ENCODE measurements at places on chromosomes 5 and 9. TPM values are rescaled to one million over a fixed set of nuclear protein-coding genes. Genes with fewer than 3 reads are reported as not detected.

Gene FGD3
- 57.0 TPM for polyA plus RNA-seq

GRCh38 chr9:21688108-21689102, 114.0 kb upstream of the MTAP start:
- H3K36me3 ChIP-seq = no peaks in the 10 kb centered on the region
- H3K4me3 ChIP-seq = no peak overlapping the region
- no peak for DNase-seq
- no peaks in the 10 kb centered on the region for H3K4me1 ChIP-seq

- H3K27me3 ChIP-seq = peaks cover 5% of the 10 kb centered on the region
- no peak overlapping the region for H3K27ac ChIP-seq
- DNase-seq = no peak
- H3K4me3 ChIP-seq = no peak overlapping the region
- no peaks in the 10 kb centered on the region for H3K4me1 ChIP-seq
Observed at GRCh38 chr5:3564116-3564515, 31.5 kb upstream of the IRX1 start.

GRCh38 chr9:110130211-110130610, 77.7 kb downstream of the C9orf152 start:
- DNase-seq = no peak
- no peak overlapping the region for H3K27ac ChIP-seq
- H3K36me3 ChIP-seq = no peaks in the 10 kb centered on the region
- peaks cover 16% of the 10 kb centered on the region for H3K4me1 ChIP-seq
- no peaks in the 10 kb centered on the region for H3K27me3 ChIP-seq

GRCh38 chr9:91026266-91026665, 224.6 kb downstream of the SYK start:
- peaks cover 5% of the 10 kb centered on the region for H3K27me3 ChIP-seq
- H3K36me3 ChIP-seq = no peaks in the 10 kb centered on the region
- no peak overlapping the region for H3K4me3 ChIP-seq
- no peak for DNase-seq
- no peaks in the 10 kb centered on the region for H3K4me1 ChIP-seq

- no peak for DNase-seq
- no peak overlapping the region for H3K4me3 ChIP-seq
Observed at GRCh38 chr5:1875843-1876659, 6.7 kb downstream of the IRX4 start.

Gene RXRA
- 4.4 TPM for polyA plus RNA-seq

GRCh38 chr5:58294598-58295305, 165.1 kb downstream of the PLK2 start:
- no peaks in the 10 kb centered on the region for H3K36me3 ChIP-seq
- peak; percentile 11 for DNase-seq
- no peak overlapping the region for H3K27ac ChIP-seq
- peaks cover 2% of the 10 kb centered on the region for H3K27me3 ChIP-seq

DNA sequence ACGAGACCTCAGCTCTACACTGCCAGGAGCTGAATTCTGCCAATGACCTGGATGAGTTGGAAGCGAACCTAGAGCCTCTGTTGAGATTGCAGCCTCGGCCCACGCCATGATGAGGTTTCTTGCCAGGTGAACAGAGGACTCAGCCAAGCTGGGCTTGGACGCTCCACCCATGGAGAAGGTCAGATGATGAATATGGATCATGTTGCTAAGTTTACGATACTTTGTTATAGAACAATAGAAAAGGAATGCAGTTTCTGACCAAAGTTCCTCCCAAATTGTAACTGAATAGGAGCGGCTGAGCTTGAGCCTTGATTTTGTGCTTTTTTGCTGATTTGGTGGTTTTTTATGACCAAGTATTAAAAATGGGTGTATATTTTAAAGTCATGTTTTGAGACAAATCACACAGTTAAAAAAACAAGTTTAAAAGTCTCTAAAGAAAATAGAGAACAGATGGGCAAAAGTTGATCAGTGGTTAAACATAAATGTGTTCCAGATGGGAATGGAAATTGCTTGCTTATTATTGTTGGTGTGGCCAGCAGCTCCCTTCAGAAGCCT, 32.9 kb downstream of the ROPN1L start:
- H3K4me1 ChIP-seq = no peaks in the 10 kb centered on the region
- H3K36me3 ChIP-seq = peaks cover 3% of the 10 kb centered on the region
- H3K27me3 ChIP-seq = no peaks in the 10 kb centered on the region
- H3K4me3 ChIP-seq = no peak overlapping the region
- no peak for DNase-seq

DNA sequence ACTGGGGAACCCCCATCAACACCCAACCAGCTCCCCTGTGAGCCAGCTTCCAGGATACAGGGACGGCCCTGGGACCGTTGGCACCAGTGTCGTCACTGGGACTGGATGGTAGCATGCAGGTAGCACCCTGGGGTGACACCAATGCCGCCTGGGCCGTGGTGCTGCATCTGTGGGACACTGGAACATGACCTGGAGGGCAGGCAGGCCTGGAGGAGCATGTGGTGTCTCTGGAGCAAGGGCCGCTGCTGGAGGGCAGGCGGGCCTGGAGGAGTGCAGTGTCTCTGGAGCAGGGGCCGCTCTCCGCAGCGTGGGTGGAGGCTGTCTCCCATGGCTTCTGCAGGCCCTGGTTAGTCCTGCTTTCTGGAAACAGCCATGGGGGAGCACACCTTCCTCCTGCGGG, 13.1 kb downstream of the LPCAT1 start:
- no peak overlapping the region for H3K4me3 ChIP-seq
- no peak for DNase-seq
- peaks cover 55% of the 10 kb centered on the region for H3K27me3 ChIP-seq
- H3K4me1 ChIP-seq = peaks cover 93% of the 10 kb centered on the region
- H3K27ac ChIP-seq = peak overlapping the region; percentile 83

GRCh38 chr9:1978941-1979340, 36.2 kb upstream of the SMARCA2 start:
- DNase-seq = no peak
- H3K4me1 ChIP-seq = no peaks in the 10 kb centered on the region
- H3K36me3 ChIP-seq = no peaks in the 10 kb centered on the region
- H3K4me3 ChIP-seq = no peak overlapping the region

DNA sequence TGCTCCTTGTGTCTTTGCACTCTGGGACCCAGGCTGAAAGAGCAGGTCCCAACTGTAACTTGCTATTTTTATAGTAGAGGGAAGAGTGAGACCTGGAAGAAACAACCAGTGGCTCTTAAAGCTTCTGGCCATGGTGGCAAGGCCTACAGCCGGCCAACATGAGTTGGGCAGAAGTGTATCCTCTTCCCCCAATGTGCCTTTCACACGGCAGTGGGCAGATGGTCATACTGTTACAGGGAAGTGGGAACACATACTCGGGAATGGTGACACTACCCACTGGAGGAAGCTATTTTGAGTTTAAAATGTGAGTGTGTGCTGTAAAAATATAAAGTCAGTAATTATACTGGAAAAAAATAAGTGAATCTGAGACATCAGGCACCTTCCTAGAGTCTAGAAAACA, 116.0 kb downstream of the MVB12B start:
- H3K36me3 ChIP-seq = no peaks in the 10 kb centered on the region
- H3K27ac ChIP-seq = no peak overlapping the region

- no peak overlapping the region for H3K27ac ChIP-seq
- DNase-seq = no peak
- H3K4me1 ChIP-seq = no peaks in the 10 kb centered on the region
- H3K4me3 ChIP-seq = no peak overlapping the region
- peaks cover 1% of the 10 kb centered on the region for H3K27me3 ChIP-seq
Observed at GRCh38 chr5:2764581-2764980, 13.1 kb upstream of the IRX2 start.

DNA sequence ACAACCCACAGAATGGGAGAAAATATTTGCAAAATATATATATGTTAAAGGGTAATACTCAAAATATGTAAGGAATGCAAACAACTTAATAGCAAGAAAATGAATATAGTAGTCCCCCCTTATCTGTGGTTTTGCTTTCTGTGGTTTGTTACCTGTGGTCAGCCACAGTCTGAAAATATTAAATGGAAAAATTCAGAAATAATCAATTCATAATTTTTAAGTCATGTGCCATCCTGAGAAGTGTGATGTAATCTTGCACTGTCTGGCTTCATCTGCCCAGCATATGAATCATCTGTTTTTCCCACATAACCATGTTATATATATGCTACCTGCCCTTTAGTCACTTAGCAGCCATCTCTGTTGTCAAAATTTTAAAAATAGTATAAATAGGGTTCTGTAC, 11.7 kb downstream of the CER1 start:
- no peak overlapping the region for H3K27ac ChIP-seq
- H3K4me3 ChIP-seq = no peak overlapping the region
- H3K27me3 ChIP-seq = peaks cover 10% of the 10 kb centered on the region
- no peak for DNase-seq

DNA sequence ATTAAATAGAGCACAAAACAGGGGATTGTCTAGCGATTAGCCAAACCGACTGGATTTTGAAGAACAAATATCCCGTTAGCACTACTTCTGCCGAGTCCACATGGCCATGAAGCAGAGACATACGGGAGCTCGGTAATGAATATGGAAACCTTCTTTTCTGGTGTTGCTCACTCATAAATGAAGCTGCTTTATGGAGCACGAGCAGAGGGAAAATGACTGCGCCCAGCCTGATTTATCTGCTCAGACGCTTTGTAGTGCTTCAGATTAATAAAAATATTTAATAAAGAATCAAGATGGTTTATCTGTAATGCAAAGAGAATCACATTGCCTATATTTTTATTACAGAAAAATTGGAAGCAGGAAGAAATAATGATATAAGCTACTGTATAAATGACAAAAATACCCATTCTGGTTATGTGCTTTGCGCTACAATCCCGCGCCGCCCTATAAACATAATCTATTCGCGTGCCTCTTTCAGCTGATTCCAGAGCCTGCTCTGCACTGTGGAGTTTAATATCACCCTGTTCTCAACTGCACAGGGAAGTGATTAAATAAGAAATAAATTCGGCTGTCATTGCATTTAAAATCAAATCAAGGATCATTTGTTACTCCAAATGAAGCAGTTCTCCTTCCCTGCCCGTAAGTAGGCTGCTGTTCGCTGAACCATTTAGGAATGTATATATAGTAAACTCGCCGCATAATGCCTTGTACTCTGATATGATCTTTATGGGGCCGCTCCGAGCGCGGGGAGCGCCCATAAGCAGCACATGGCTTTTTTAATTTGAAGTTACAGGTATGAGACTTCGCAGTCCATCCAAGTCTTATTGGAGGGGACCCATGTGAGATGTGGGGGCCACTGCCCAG, 22.3 kb upstream of the UBAC1 start:
- no peak overlapping the region for H3K27ac ChIP-seq
- H3K36me3 ChIP-seq = no peaks in the 10 kb centered on the region
- peaks cover 8% of the 10 kb centered on the region for H3K4me1 ChIP-seq
- DNase-seq = no peak
- no peaks in the 10 kb centered on the region for H3K27me3 ChIP-seq
- H3K4me3 ChIP-seq = no peak overlapping the region

GRCh38 chr5:132269635-132270334, 12.3 kb downstream of the PDLIM4 start:
- H3K27me3 ChIP-seq = peaks cover 7% of the 10 kb centered on the region
- H3K4me1 ChIP-seq = peaks cover 9% of the 10 kb centered on the region
- no peaks in the 10 kb centered on the region for H3K36me3 ChIP-seq

Gene ANKS6
- 3.2 TPM for polyA plus RNA-seq

GRCh38 chr9:127873223-127873691, 4.2 kb downstream of the AK1 start:
- H3K36me3 ChIP-seq = no peaks in the 10 kb centered on the region
- peaks cover 3% of the 10 kb centered on the region for H3K27me3 ChIP-seq
- H3K4me1 ChIP-seq = peaks cover 14% of the 10 kb centered on the region
- no peak for DNase-seq
- H3K4me3 ChIP-seq = no peak overlapping the region
- H3K27ac ChIP-seq = no peak overlapping the region

Gene LECT2
- polyA plus RNA-seq = not detected

DNA sequence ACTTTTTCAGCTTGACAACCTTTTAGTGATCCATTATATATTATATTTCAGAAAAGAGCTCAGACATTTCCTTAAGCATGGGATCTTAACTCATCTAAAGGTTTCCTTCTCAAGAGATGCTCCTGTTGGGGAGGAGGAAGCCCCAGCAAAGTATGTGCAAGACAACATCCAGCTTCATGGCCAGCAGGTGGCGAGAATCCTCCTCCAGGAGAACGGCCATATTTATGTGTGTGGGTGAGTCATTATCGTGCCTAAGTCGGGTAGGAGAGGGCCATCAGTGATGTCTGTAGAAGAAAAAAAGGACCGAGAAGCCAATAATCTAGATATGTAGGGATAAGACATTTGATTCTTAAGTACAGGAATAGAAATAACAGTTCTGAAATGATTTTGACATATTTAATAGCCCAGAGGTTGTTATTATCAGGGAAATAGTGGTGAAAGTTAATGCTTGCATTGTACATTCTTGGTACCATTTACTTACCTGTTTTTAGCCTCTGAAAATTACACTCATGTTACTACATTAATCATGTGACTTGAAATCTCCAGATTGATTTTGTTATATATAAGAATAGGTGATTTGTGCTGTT, 28.2 kb downstream of the MTRR start:
- no peaks in the 10 kb centered on the region for H3K27me3 ChIP-seq
- no peak for DNase-seq
- H3K4me1 ChIP-seq = no peaks in the 10 kb centered on the region
- H3K27ac ChIP-seq = no peak overlapping the region
- H3K4me3 ChIP-seq = no peak overlapping the region
- H3K36me3 ChIP-seq = peaks cover 71% of the 10 kb centered on the region

DNA sequence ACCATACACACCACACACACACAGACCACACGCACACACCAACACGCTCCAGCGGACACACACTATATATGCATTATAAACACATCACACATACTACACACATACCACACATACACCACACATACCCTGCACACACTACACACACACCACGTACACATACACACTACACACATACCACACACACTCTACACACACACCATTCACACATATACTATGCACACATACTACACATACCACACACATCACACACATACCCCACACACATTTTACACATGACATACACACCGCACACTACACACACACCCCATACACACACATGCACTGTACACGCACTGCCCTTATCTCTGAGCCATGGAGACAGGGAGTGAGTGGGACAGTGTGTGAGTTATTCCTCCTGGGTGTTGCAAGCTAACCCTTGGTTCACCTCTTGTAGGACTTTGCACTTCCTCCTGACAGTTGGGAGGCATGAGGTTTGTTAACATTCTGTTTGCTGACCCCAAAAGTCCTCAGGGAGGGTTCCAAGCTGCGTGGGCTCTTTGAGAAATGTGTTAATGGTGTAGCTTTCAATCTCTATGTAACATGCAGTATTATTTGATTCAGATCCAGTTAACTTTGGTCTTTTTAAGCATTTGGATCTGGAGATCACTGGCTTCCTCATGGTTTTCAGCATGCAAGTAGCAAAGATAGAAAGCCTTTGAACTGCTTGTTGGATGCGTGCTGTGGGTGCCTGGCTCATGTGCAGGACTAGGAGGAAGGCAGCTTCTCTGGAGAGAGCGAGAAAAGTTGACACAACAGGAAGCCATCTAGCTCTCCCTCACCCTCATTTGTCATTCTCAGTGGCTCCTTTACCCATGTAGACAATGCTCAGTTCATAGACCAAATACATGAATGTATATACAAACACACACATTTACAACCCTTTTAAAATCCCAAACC, 13.7 kb downstream of the IL31RA start:
- no peaks in the 10 kb centered on the region for H3K27me3 ChIP-seq
- no peak overlapping the region for H3K4me3 ChIP-seq
- H3K27ac ChIP-seq = no peak overlapping the region
